ENCODE measurements at places on chromosomes 6 and 20.

DNA sequence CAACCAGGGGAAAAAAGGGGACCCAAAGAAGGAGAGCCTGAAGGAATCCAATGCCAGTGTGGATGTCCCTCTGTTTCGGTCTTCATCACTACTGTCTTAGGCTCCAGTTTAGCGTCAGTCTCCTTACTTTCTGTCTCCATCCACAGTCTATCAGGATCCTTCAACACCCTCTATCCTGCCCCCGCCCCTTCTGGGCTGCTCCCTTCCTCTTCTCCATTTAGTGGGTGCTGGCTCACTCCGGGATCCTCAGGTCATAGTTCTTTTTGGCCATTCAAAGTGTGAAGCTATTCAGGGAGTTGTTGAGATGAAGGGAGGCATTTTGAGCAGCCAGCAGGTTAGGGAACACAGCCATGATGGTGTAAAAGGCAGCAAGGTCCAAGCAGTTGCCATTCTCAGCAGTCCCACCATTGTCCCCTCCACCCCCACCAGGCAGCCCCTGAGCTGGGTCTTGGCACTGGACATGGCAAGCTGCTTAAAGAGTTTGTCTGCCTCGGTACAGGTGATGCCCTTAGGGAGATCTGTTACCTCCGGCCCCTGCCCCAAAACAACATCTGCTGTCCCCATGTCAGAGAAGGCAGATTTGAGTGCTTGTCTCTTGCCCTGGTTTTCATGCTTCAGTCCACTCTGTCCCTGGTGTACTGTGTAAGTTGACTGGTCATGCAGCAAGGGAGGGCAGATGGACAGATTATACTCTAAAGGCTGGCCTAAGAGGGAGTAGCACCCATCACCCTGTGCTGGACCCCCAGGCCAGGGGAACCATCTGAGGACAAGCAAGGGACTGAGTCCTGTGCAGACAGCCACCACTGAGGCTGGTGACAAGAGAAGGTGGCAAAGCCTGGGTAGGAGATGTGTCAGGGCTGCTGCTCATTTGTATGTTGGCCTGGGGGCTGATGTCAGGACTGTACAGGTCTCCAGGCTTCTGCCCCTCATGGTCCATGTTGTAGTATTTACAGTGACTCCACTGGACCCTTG, 842.0 kb downstream of the HACE1 start:
- DNase-seq: no peak

GRCh38 chr20:14114065-14114704, 118.9 kb downstream of the MACROD2 start:
- no peak for DNase-seq

DNA sequence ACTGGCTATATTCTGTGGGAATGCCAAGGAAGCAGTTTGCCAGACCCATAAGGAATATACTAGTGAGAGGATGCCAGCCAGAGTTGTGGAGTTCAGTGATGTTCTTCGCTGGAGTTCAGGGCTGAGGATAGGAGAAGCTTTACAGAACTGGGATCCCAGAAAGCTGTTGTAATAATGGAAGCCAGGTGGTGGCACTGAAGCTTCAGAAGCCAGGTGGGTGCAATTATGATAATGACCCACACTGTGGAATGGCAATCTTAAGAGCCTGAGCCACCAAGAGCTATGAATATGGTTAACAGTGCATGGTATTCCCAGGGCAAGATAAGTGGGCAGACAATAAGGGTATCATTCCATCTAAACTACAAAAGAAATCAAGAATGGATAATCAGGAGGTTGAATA, 25.1 kb upstream of the ENPP1 start:
- no peak for DNase-seq

DNA sequence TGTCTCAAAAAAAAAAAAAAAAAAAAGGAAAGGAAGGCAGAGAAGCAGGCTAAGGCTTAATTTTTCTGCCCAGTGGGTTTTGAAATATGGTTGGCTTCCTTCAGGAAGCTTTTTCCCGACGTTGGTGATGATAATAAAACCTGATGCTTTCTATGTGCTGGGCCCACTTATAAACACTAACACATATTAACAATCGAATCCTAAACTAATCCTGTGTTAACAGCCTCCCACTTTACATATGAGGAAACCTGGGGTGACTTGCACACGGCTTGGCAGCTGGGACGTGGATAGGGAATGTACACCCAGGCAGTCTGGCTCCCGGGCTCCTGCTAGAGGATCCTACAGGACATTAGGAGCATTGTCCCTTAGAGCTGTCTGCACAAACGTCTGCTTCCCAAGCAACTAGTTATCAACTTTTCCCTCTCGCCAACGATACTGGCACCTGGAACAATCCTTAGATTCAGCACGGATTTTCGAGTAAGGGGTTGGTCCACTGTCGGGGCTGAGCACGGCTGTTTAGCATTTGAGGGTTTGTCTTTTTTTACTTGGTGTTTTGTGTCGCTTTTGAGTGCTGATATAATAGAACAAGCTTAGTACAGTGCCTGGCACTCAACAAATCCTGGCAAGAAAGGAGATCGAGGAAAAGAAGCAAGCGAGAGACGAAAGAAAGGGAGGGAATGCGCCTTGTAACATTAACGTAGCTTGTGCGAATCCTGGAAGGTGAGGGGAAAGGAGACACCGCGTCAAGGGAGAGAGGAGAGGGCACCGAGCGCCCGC, 622 bp upstream of the KIZ start:
- DNase-seq: no peak

GRCh38 chr6:118305081-118305480, 243.0 kb upstream of the PLN start:
- DNase-seq: no peak

DNA sequence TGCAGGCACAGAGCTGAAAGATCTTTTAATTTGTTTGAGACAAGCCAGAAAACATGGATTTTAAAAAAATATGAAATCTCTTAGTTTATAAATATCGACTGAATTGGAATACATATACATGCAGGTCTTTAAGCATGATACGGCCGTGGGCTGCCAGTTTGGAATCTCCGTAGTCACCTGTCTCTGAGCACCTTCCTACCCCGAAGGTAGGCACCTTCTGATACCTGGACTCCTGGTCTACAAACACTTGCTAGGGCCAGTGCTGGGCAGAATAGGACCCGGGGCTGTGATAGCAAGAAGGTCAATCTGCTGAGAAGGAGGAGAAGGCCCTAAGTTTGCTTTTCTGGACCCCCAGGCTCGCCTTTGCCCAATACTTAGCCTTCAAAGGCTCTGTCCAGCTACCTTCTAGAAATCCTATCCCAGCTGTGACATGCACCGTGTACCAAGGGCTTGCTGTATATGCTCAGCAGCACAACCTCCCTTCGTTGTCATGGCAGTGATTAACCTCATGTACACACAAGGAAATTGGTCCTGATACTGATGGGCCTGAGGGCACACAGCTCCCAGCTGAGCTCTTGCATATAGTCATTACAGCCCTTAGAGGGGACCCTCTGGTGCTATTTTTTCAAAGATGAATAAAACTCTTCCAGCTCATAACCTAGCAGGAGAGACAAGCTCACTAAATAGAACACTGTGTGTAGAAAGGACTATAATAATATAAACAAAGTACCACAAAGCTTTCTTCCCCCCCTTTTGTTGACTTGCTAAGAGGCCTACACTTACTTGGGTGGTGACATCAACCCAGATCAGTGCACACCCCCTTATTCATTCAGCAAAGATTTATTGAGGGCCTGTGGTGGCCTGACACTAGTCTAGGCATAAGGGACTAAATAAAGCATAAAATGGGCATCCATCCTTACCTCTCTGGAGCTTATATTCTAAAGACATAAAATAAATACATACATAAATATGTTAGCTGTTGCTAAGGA, 17.7 kb downstream of the SNPH start:
- DNase-seq: no peak

DNA sequence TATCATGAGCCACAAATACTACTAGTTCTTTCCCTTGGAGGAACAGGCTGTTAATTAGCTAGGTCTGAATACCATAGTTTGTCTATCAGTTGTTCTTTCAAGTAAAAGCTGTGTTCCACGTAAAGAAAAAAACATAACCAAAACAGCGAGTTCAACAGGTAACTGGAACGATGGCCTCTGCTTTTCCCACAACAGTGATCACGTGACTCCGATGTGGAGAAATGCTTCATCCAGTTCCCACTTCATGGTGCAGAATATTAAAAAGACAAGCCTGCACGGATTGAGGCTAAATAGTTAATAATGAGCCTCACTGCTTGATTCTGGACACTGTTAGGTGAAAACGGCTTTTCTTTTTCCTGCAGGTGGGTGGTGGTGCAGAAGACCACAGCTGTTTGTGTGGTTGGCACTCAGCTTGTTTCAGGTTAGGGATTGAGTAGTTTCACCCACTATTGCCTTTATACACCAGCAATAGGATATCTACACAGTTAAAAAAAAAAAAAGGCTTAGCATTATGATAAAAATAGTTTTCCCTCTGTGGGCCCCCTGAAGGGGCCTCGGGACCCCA, 88.1 kb downstream of the DACT2 start:
- no peak for DNase-seq

DNA sequence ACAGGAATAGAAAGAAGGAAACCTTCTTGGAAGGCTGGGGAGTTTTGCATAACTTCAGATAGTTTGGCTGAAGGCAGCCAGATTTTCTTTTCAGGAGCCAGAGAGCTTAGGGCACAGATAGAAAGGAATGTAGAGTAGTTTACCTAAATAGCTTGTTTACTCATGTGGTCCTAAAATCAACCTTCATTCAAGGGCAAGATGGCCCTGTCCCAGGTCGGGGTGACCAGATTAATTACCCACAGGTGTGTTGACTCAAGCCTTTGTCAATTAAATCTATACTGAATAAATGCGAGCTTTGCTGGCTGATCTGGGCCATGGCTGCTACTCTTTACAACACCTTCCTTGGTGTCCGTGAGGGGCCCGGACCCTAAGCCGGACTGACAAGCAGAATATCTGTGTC, 792.0 kb upstream of the MAN1A1 start:
- no peak for DNase-seq

- no peak for DNase-seq
Measured at GRCh38 chr20:33408716-33409654, 7.7 kb upstream of the CDK5RAP1 start.

GRCh38 chr6:27213544-27214125, 33.9 kb upstream of the PRSS16 start:
- no peak for DNase-seq

- DNase-seq: no peak
Measured at GRCh38 chr6:5457983-5458683, 196.8 kb downstream of the FARS2 start.

DNA sequence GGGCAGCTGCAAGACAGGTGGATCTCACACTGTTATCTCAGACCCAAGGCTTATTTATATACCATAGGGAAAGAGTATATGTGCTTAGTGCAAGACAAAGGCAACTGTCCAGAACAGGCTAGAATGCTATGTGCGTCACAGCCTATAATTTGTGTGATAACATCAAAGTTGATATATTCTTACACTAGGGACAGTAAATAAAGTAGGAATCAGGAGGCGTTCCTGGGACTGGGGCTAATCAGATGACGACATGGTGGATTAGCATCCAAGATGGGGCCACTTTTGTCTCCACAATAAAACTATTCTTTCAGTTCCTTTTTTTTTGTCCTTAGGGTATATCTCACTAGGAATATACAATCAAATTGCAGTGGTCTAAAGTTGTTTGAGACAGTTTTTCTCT, 54.9 kb upstream of the IER3 start:
- DNase-seq: no peak

DNA sequence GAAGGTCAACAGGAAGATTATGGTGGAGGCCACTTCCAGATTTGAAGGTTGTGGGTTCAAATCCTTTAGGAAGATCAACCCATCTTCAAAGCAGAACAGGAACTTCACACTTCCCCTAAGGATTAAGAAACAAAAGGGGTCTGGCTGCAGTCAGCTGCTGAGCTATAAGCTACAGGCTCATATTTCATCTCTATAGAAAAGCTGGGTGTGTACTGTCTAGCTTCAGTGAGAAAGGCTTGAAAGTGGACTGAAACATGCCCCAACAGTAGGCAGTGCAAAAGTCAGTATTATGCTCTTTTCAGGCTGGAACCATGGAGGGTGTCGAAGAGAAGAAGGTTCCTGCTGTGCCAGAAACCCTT, 60.1 kb upstream of the SPDEF start:
- no peak for DNase-seq

- no peak for DNase-seq
Measured at GRCh38 chr20:45832619-45833018, 980 bp upstream of the SNX21 start.

GRCh38 chr6:156982168-156982567, 205.0 kb downstream of the ARID1B start:
- DNase-seq: no peak

DNA sequence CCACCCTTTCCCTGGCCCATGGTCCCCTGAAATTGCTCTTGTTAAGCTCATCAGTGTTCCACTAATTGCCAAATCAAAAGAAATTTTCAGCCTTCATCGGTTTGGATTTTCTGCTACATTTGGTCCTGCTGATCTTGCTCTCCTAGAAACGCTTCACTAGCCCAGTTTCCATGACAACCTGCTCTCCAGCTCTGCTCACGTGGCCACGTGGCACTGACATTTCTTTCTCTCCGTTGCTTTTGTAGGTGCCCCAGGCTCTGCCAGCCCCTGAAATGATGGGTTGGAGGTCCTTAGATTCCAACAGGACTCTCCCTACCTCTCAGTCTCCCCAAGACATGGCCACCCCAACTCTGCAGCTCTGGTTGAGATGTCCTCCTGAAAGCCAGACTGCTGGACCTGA, 45.8 kb upstream of the NNAT start:
- DNase-seq: no peak

- DNase-seq: no peak
Measured at GRCh38 chr20:51712501-51713212, 55.5 kb downstream of the ATP9A start.

DNA sequence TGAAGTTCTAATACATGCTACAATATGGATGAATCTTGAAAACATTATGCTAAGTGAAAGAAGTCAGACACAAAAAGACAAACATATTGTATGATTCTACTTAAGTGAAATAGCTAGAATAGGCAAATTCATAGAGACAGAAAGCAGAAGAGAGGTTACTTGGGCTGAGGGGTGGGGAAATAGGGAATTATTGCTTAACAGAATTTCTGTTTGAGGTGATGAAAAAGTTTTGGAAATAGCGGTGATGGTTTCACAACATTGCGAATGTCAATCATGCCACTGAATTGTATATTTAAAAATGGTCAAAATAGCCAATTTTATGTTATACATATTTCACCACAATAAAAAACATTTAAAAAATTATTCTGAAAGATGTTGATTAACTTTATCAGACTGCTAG, 6.1 kb downstream of the SLC26A8 start:
- DNase-seq: no peak

- DNase-seq: no peak
Measured at GRCh38 chr6:15588971-15589634, 73.7 kb downstream of the DTNBP1 start.

DNA sequence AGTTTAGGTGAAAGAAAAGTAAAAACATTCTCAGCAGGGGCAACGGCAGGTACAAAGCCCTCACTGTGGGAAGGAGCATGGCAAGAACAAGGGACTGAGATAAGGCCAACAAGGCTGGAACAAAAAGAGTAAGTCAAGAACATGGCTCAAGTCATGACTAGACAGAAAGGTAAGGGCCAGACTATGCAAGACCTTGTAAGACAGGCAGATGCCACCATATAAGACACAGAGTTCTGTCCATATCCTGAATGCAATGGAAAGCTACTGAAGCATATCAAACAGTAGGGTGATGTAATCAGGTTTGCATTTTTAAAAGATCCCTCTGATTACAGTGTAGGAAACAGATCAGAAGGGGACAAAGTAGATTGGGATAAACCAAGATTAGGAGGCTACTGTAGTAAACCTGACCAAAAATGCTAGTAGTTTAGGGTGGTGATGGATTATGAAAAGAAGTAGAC, 5.5 kb downstream of the REV3L start:
- DNase-seq: no peak
